SJCRH30 (cell line): ENCODE measurements at places on chromosomes 16 and 17. TPM values are rescaled to one million over a fixed set of nuclear protein-coding genes. Genes with fewer than 3 reads are reported as not detected.

The HSD3B7 gene
- 2.6 and 3.4 TPM in 2 replicates for total RNA-seq

The PAGR1 gene
- 25.1 and 28.2 TPM in 2 replicates for total RNA-seq

The SPAG5 gene
- total RNA-seq, result 131 and 147 TPM in 2 replicates

The TRPV3 gene
- 1.6 and 2.0 TPM in 2 replicates for total RNA-seq

The CBX2 gene
- total RNA-seq, result 88.0 and 90.0 TPM in 2 replicates

DNA sequence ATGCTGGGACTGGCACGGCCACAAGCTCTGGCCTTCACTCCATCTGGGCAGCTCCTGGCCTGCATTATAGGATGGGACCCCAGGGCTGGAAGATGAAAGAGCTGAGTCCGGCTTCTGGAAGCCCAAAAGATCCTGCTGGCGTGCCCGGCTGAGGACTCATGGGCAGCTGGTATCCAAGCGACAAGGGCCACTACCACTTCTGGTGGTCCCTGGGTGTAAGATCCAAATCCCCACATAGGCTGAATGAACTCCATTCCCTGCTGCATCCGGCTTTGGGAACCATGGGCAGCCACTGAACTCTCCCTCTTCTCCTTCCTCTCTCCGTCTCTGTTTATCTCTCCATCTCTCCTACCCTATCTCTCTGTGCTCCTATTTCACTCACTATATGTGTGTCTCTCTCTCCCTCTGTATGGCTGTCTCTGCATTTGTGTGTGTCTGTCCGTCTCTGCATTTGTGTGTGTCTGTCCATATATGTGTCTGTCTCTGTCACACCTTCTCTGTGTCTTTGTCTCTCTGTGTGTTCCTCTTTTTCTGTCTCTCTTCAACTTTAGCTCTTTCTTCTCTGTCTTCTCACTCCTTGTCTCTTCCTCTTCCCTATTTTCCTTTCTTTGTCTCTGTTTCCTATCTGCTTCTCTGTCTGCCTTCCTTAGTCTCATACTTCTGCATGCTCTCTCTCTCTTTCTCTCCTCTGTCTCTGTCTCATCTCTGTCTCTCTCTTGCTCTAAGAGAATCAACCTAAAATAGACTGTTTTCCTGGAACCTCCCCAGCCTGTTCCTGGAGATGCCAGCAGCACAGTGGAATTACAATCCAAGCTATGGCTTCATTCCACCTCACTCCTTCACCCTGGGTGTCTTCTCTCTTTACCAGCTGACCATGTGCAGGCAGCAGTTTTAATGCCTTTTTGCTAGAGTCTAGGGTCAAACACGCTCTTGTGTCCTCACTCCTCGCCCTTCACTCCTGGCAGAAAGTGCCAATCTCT is 60.4 kb upstream of the IRX6 start:
- DNase-seq, result no peak

DNA sequence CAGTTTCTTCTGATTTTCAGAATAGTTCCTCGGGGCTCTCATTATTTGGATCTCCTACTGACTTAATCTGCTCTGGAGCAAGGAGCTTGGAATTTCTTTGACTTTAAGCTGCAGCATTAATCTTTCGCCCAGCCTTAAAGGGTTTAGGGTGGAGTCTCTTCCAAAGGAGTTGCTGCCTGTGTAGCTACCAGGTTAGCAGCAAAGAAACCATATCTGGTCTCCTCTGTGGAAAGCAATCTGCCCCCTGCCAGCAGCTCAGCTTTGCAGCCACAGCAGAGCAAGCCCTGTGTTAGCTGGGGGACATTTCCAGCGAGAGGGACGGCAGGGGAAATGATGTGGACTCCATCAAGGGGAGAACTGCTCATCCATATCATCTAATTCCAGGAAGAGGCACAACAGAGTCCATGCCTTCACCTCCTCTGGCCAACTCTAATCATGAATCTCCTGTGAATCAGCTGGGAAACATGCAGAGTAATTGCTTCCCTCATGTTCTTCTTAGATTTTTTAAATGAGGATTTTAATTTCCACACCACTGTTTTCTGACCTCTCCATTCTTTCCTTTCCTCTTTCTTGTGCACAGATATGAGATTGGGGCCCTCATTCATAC is 827.6 kb upstream of the CA10 start:
- no peak for DNase-seq

GRCh38 chr16:19822533-19822932 is 62.1 kb downstream of the GPRC5B start:
- DNase-seq, result no peak

GRCh38 chr16:19997734-19998133 is 76.0 kb downstream of the GPR139 start:
- DNase-seq, result no peak

- DNase-seq, result no peak
Observed at GRCh38 chr16:80803339-80804055, 901 bp downstream of the CDYL2 start.

- no peak for DNase-seq
Observed at GRCh38 chr17:78995761-78996451, 13.7 kb downstream of the CANT1 start.

GRCh38 chr17:29347831-29348629 is 42.1 kb upstream of the TAOK1 start:
- DNase-seq, result no peak

- DNase-seq, result no peak
Observed at GRCh38 chr16:47045023-47045422, 71.5 kb upstream of the DNAJA2 start.

- no peak for DNase-seq
Observed at GRCh38 chr16:80390046-80390445, 150.7 kb upstream of the DYNLRB2 start.

GRCh38 chr17:62724398-62725146 is 83.5 kb downstream of the MARCHF10 start:
- DNase-seq, result no peak

- DNase-seq, result no peak
Observed at GRCh38 chr16:75443298-75443697, 10.0 kb upstream of the CFDP1 start.

DNA sequence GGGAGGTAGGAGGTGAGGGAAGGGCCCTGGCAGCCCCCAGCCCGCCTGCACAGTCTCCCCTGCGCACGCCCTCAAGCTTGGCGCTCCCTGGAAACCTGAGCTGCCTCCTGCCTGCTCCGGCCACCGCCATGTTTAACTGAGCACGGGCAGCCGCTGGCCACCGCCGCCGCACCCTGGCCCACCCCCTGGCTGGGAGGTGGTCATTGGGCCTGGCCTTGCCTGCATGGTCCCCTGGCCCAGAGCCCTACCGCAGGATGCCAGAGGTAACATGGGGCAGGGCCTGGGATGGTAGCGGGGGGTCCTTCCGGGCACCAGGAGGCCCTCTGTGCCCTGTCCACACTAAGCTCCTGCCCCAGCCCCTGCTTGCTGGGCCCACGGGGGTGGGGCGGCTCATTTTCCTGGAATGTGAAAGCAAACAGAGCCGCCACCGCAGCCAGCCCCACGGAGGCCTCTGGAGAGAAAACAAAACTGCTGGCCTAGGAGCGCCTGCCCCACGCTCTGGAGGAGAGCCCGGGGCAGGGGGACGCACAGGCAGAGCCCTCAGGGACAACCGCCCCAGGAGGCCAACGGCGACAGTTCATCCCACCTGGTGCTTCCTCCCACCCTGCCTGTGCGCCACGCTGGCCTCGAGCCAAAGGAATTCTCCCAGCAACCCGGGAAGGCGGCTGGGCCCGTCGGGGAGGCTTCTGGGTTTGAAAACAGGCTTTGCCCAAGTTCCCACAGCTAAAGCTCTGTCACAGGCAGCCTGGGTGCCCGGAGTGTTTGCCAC is 8.9 kb downstream of the NHERF2 start:
- DNase-seq, result peak; percentile 85

- no peak for DNase-seq
Observed at GRCh38 chr16:21190599-21190998, 20.8 kb downstream of the ZP2 start.

DNA sequence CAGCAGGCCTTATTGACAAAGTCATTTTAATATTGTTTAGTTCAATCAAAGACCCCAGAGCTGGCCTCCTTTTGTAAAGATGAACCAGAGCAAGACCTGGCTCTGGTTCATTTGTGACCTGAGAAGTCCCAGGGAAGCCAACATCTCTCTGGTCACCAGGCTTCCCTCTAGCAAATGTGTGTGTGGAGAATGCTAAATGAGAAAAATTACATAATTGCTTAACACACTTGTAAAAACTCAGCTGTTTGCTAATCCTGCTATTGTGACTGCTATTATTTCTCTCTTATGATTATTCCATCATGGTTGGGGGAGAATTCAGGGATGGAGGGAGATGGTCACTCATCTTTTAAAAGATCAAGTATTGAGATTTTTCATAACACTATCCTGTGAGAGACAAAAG is 94.3 kb upstream of the CLEC3A start:
- no peak for DNase-seq

- no peak for DNase-seq
Observed at GRCh38 chr17:82944990-82945389, 105.2 kb upstream of the ZNF750 start.

DNA sequence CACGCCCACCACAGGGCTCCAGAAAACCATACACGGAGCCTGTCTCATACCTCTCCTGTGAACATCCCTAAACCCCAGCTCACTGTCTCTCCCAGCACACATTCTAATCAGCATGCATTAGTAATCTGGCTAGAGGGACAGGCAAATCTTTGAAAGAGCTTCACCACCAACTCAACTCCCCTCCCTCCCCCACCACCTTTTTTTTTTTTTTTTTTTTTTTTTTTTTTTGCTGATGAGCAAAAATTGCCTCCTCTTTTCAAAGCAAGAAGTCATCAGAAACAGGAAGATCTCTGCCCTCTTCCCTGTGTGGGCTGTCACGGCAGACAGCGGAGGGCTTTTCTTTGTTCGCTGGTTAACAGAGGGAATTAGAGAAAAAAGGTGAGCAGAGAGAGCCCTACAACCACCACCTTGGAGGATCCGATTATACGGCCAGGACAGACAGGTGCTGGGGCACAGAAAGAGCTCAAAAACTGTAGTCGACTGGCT is 19.9 kb downstream of the GAS7 start:
- DNase-seq, result no peak

DNA sequence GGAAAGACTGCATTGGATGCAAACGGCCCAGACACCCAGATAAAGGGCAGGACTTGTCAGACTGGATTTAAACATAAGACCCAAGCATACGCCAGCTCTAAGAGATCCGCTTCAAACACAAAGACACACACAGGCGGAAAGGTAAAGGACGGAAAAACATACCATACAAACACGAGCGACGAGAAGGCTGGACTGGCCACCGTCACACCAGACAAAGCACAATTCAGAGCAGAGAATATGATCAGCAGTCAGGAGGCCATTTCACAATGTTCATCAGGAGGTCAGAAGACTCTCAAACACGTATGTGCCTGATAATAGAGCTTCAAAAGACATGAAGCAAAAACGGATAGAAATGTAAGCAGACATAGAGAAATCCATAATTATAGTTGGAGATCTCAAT is 84.9 kb upstream of the GNG13 start:
- no peak for DNase-seq

DNA sequence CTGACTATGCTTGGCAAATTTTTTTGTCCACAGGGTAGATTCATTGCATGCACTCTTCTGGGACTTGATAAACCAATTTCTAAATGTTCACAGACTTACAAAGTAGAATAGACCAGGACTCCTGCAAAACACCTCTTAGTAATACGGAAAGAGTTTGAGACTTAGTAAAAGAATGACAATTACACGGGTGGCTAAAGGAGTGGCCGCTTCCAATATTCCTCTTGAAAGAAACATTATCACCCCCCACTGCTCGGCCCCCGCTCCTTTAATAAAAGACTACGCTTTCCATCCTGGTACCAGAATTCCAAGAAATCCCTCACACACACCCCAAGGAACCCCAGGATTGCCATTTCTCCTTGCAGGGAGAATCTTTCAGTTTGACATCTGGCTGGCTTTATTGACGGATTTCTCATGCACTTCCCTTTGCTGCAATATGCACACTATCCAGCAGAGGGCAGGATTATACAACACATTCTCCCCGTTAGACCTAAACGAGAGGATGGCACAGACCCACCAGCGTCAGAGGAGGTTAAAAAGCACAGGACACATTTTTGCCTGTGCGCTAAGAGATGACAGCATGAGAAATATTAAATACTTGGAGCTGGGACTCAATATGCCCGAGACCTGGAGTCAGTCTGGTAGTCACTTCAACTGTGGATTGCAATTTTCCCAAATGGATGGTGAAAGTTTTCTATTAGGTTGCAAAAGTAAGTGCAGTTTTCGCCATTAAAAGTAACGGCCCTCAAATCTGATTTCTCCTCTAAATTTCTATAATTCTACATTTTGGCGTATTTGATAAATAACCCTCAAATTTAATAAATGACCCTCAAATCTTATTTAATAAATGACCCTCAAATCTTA is 46.6 kb upstream of the NUDT7 start:
- DNase-seq, result peak; percentile 67

GRCh38 chr17:83162035-83162745 is 82.8 kb downstream of the METRNL start:
- peak; percentile 10 for DNase-seq

- DNase-seq, result peak; percentile 45
Observed at GRCh38 chr17:76246080-76247066, 6.1 kb upstream of the RNF157 start.

DNA sequence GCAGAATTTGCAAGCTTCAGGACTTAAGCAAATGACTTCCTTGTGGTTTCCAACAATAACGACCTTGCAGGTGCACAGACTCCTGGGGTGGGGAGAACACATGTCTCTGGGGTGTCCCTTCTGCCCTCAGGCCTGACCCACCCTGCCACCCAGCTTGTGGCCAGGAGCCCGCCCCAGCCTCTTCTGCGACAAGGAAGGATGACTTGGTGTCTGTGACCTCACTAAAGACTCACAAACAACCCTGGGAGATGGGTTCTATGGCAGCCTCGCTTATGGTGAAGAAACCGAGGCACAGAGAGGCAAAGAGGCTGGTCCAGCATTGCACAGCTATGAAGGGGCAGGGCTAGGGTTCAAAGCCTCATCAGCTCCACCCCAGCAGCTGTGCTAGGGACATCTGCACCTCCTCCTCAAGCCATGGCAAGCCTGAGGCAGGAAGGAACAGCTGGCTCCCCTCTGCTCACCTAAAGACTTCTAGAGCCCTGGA is 2.6 kb downstream of the ATP2A3 start:
- peak; percentile 72 for DNase-seq

- DNase-seq, result no peak
Observed at GRCh38 chr17:340074-340473, 12.5 kb downstream of the RPH3AL start.

DNA sequence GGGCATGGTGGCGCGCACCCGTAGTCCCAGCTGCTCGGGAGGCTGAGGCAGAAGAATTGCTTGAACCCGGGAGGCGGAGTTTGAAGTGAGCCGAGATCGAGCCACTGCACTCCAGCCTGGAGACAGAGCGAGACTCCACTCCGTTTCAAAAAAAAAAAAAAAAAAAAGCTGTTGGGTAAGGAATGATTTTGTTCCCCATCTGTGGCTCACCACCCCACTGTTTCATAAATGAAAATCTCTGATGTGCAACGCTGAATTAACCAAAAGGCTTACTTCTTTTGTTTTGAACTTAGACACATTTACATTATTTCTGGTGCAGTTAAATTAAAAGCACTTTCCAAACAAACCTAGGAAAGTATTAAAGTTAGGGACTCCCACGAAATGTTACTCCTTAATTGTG is 1.2 kb upstream of the METTL9 start:
- no peak for DNase-seq
